ENCODE measurements at places on chromosomes 6 and 20.

GRCh38 chr6:78400076-78400475, 467.3 kb upstream of the IRAK1BP1 start:
- DNase-seq = no peak

GRCh38 chr6:147639279-147639678, 130.8 kb downstream of the SAMD5 start:
- no peak for DNase-seq

DNA sequence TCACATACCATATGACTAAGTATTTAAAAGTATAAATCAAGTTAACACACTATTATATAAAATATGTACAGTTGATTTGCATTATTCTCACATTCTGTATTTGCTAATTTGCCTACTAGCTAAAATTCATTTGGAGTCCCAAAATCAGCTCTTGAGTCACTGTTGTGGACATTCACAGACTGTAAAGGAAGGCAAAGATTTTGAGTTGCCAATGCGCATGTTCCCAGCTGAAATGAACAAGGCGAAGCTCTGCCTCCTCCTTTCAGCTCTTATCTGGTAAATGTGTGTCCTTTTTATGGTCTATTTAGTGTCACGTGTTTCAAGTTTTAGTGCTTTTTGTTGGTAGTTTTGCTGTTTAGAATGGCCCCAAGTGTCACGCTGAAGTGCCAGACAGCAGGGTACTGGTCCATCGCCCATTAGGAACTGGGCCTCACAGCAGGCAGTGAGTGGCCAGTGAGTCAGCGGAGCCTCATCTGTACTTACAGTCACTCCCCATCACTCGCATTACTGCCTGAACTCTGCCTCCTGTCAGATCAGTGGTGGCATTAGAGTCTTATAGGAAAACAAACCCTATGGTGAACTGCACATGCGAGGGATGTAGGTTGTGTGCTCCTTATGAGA, 87.2 kb upstream of the ADTRP start:
- no peak for DNase-seq

DNA sequence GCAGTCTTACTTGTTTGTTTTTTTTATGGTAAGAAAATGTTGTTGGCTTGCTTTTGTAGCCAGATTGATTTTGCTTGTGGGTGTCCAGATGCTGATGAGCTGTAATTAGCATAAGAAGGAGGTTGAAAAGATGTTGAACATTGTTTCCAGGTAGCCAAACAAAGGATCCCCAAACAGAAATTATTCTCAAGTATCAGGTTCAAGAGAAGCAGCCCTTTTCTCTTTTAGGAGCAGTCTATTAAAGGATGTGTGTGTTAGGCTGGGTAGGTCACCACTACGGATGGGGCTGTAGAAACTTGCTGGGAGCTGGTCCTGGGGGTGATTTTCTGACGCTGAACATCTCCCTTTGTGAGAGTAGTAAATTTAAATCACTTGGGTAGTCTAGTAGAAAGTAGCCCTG, 86.9 kb upstream of the VSTM2L start:
- no peak for DNase-seq

DNA sequence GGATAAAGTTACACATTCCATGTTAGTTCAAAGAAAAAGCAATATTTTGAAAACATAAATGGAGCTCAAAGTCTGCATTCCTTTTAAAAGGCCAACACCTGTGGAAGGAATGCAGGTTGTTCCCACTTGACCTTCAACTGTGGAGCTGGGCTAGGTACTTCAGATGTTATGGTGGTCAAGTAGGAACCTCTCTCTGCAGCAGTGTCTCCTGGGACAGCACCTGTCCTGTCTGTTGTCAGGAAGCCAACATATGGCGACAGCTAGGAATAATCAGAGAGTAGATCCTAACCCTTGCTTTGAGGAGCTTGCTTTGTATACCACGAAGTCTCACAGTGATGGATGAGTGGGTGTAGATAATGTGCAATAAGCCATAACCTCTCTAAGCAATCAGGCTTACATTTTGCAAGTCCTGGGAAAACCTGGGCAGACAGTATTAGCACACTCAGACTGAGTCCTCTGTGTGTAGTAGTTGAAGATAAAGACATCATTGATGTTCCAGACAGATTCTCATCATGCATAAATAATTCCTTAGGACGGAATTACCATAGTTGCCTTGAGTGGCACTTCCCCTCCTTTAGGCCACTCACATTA, 347.5 kb downstream of the PRL start:
- no peak for DNase-seq

DNA sequence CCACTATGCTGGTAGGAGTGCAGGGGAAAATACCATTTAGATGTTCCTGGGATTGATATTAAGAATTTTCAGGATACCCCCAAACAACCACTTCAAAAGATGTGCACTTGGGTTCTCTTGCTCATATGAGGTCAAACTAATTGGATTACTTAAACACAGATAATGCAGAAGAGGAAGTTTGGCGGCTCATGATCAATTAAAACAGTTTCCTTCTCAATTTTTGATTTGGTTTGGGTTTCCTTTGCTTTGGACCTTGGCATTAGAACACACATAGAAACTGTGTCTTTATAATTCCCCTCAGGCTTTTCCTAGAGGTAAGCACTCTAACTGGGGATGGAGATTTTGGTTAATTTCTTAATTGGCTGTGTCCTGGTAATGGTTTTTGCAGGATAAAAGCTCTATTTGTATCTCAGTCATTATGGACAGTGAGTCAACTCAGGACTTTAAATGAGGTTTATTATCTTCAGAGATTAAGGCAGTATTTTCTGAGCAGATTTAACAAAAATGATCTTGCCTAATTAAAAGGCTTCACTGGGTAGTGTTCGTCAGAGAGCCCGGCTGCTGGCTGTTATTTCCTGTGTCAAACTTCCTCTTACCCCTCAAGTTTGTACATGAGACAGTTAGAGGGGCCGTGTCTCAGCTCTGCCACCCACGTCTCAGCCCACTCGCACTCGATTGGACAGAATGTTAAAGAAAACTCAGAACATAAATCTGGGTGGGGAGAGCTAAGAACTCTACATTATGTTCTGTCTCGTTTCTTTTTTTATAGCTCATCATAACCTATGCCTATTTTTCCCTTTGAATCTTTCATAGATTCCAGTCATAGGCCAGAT, 50.3 kb upstream of the PREP start:
- no peak for DNase-seq

DNA sequence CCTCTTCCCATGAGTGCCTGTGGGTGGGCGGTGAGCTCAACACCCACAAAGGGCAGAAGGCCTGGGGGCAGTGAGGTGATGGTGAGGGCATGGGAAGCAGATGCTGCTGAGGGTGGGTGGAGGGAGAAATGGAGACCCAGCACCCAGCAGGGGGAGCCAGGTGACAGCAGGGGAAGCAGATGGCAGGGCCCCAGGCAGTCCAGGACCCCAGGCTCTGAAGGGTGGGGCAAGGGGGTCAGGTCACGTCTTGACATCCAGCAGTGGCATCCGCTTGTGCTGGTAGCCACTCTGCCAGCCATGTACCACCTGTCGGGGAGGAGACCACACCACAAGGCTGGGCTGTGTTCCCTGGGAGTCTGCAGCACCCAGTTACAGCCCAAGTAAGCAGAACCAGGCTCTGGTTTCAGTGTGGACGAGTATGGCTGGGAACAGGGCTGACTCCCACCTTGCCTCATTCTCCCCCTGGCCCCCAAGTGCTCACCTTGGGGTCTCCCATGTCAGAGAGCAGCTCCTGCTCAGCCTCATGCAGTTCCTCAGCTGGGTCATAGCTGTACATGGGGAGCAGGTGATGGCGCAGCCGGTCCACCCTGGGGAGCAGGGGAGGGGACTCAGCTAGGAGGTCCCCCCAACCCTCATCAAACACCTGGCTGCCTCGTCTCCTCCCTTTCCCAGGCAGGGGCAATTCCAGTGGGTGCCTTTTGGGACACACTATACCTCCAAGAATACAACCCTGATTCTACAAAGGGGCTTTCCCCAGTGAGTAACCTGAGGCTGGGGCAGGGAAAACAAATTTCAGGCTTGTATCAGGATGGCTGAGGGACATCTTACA, 2.0 kb downstream of the SMIM29 start:
- DNase-seq = no peak

DNA sequence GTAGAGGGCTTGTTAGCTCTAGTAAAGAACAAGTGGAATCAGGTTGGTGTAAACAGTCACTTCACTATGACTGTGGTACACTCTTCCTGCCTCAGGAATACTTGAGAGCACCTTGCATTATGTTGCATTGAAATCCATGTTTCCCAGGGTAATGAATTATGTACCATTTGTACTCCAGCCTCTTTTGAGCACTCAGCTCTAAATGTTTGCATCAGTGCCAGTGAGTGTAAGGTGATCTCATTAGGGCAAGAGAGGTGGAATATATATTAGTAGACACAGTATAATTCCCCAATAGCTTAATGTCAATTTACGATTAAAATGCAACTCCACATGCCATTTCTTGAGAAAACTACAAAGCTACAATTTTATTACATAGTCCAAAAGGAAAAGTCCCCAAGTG, 319.6 kb upstream of the POU3F2 start:
- no peak for DNase-seq

GRCh38 chr6:99575544-99576227, 7.2 kb upstream of the CCNC start:
- DNase-seq = no peak

DNA sequence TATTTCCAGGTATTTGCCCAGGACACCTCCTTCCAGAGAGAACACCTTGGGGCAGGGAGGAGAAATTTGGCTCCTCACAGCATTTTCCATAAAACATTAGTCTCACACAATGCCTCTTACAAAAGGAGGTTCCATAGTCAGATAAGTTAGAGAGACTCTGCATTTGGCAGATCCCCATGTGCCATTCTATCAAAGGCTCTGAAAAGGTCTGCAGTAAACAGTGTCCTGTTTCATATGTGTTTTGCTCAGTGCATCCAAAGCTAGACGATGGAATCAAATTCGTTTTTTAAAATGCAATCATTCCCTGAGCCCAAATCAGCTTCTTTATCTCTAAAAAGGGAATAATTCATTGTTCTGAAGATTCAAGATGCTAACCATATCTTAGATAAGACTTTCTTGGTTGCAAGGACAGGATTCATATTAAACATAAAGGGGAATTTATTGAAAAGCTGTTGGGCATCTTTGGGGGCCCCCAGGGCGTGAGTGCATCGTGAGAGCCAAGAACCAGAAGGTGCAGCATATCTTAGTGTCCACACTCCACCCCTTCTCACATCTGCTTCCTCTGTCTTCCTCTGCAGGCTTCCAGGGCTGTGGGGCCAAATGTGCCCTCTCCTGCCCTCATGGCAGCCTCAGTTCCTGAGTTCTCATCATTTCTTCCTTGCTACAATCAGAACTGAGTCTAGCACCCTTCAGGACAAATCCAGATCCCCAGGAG, 41.4 kb upstream of the MLN start:
- DNase-seq = no peak

DNA sequence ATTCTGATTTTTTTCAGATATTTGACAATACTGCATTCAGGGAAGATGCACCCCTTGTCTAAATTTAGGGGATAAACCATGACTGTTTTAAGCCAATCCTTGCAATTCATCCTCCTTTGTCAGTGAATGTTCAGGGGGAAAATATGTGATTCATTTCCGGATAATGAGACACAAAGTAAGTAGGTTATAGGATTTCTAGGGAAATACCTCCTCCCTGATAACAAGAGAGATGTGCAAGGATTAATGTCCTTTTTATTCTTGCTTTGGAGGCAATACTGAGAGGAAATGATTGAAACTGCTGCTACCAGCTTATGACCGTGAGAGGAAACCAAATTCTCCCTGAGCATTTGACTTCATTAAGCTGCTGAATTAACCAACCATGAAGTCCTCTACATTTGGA, 161.3 kb upstream of the EYA4 start:
- no peak for DNase-seq

DNA sequence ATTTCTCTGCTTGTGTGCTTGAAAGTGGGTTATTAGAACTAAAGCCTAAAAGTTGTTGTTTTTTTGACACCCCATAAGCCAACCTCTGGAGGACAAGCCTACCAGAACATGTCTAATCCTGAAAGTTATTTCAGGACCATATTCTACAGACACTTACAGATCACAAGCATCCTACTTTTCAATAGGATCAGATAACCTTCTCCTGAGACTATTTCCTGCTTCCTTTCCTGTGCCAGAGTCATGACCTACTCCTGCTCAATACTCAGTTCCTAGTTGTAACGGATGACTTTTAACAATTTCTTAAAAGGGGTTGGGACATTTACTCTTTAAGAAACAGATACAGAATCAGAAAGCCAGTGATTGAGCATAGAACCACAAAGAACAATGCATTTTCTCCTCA, 5.3 kb upstream of the FILIP1 start:
- DNase-seq = no peak

GRCh38 chr6:12751694-12752325, 35.2 kb downstream of the PHACTR1 start:
- DNase-seq = no peak

DNA sequence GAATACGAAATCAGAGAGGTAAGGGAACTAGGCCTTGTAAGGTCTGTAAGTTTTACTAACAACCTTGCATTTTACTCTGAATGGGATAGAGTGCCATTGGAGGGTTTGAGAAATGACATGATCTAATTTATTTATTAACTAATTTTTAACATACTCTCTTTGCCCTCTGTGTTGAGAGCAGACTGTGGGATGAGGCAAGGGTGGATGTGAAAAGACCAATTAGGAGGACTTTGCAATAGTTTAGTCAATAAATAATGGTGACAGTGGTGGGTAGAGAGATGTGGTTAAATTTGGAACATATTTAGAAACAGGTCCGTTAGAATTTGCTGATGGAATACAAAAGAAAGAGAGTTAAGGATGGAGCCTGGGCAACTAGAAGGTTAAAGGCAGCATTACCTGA, 60.0 kb downstream of the MKKS start:
- DNase-seq = no peak

DNA sequence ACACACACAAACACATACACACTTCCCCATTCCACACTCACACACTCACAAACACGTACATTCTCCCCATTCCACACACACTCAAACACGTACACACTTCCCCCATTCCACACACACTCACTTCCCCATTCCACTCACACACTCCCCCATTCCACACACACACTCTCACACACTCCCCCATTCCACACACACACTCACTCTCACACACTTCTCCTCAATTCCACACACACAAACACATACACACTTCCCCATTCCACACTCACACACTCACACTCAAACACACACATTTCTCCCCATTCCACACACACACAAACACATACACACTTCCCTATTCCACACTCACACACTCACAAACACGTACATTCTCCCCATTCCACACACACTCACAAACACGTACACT, 8.7 kb upstream of the OSBPL2 start:
- DNase-seq = no peak

- DNase-seq = no peak
Observed at GRCh38 chr20:59613861-59614260, 9.5 kb downstream of the PHACTR3 start.

DNA sequence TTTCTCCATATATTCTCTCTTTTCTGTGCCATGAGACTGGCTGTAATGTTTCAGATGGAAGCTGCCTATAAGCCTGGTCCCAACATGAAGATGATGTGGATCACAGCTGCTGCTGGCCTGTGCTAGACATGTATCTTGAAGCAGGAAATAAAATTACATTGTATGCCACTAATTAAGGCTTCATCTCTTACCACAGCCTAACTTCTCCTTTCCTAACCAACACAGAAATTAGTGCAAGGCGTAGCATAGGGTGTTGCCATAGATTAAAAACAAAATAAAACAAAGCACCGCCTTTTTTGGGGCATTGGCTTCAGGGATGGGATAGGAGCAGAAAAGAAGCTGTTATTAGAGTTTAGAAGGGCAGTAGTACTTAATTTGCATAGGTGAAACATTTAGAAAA, 4.7 kb upstream of the SLC17A4 start:
- no peak for DNase-seq
